RWPE1 (cell line): ENCODE measurements at places on chromosomes 16 and 17.

DNA sequence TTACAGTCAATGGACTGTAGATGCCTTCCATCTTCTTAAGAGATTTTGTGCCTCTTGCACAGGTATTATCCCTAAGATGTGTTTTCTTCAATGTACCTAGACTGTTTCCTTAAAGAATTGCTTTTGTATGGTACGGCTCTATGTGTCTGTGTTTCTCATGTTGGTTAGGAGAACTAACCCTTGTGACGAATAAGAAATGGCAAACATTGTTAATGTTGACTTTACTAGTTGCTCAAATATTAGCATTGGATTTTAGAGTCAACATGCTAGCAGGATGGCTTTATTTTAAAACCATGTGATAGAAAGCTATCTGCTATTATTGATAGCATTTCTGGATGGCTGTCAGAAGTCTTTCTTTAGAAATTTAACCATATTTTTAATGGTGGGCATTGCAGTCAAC, 34.5 kb downstream of the WWOX start:
- no peak for DNase-seq

GRCh38 chr17:10183931-10184930, 14.2 kb downstream of the GAS7 start:
- no peak for DNase-seq

DNA sequence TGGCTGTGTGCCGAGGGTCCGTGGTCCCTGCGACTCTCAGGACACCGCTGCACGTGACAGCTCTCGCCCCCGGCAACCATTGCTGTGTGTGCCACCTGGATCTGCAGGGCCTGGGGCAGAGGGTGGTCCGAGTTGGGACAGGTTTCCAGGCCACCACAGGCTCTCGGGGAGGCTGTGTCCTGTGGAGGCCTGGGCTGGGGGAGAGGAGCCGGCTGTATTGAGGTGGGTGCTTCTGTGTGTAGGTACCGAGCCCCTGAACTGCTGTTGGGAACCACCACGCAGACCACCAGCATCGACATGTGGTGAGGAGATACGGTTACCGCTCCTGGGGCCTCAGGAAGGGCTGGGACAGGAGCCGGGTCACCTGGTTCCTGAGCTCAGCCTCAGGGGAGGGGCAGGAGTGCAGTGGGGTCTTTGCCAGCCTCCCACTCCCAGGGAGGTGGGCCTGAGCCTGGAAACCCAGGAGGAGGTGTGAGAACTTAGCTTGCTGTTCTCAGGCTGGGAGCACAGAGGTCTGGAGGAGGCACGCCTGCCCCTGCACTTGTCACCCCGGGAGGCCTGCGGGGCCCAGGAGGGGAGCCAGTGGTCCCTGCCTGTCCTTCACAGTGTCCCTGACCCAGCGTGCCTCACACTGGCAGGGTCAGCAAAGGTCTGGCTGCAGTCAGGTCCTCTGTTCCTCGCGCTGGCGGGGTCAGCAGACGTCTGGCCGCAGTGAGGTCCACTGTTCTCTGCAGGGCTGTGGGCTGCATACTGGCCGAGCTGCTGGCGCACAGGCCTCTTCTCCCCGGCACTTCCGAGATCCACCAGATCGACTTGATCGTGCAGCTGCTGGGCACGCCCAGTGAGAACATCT, 7.3 kb downstream of the SPATA2L start:
- no peak for DNase-seq

GRCh38 chr17:3695723-3696411, at the start of gene P2RX5:
Gene P2RX5 (minus strand): TSS chr17:3696155. CDS start chr17:3696005, 150 bp downstream.
- DNase-seq: no peak

DNA sequence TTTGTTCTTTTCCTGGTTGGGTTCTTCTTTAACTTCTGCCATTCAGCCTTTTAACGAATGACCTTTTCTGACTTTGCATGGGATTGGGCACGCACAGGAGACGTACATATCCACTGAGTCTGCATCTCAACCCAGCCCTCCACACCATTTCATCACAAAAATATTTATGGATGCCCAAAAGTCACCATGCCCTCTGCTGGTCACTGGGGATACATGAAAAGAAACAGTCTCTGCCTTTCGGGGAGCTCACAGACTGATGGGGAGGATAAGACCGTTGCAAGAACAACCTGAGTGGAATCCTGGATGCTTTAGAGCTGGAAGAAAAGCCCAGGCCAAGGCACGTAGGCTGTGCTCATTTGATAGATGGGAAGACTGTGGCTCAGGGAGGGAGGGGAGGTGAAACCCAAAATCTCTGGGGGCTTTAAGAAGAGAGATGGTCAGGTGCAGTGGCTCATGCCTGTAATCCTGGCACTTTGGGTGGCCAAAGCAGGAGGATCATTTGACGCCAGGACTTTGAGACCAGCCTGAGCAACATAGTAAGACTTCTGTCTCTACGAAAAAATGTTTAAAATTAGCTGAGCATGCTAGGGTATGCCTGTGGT, 7.9 kb upstream of the MT2A start:
- peak; percentile 62 for DNase-seq

DNA sequence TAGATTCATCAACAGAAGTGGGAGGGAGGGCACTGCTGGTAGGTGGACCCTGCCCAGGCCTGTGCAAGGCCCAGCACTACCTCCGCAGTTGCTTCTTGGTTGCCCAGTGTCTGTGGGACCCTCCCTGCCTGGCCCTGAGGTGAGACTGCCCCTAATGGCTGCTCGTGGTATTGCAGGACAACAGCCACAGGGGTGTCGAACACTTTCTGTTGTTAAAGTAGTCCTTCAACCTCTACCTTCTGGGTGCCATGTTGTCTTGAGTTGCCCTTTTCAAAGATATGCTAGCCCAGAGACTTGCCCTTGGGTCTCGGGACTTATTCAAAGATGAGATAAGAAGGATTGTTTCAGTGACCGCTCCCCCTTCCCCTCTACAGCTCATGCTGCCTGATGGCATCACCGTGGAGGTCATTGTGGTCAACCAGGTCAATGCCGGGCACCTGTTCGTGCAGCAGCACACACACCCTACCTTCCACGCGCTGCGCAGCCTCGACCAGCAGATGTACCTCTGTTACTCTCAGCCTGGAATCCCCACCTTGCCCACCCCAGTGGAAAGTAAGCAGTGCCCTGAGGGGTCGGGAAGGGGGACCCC, 29.1 kb downstream of the AKAP1 start:
- peak; percentile 48 for DNase-seq

DNA sequence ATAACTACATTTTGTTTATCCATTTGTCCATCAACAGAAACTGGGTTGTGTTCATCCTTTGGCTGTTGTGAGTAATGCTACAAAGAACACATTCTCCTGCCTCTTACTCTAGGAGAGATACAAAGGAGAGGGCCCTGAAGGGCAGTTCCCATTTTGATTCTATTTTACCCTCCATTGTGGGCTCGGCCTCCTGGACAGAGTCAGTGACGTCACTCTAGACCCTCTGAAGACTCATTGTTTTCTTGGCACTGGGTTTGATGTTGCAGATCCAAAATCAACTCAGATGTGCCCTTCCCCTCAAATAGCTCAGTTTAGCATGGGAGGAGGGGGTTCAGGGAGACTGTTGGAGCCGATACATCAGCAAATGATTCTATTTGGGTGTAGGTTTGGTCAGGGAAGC, 280.9 kb downstream of the UTP18 start:
- no peak for DNase-seq

DNA sequence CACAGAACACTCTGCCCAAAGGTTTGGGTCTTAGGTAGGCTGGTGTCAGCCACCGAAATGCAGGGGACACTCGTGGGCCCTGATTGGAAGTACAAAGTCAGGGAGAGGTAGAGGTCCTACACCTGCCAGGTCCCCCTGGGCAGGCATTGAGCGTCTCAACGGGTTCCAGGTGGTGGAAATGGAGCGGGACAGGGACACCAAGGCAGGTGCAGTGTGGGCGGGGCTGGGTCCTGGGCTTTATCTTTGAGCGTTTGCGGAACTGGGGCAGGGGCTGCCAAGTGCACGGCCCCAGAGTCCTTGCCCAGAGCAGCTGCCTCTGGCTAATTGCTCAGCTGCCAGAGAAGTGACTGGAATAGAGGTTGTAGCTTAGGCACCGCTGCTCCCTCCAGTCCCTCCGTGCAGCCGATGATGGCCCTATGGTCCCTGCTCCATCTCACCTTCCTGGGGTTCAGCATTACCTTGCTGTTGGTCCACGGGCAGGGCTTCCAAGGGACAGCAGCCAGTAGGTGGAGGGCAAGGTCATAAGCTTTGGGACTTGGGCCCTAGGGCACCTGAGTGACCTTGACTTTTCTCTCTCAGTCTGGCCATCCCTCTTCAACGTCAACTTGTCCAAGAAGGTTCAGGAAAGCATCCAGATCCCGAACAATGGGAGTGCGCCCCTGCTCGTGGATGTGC, at the start of gene ZACN:
Gene ZACN (plus strand): TSS at position 323 of the 675 bp plus-strand sequence. CDS start 83 bp downstream, at position 406.
- DNase-seq: no peak

DNA sequence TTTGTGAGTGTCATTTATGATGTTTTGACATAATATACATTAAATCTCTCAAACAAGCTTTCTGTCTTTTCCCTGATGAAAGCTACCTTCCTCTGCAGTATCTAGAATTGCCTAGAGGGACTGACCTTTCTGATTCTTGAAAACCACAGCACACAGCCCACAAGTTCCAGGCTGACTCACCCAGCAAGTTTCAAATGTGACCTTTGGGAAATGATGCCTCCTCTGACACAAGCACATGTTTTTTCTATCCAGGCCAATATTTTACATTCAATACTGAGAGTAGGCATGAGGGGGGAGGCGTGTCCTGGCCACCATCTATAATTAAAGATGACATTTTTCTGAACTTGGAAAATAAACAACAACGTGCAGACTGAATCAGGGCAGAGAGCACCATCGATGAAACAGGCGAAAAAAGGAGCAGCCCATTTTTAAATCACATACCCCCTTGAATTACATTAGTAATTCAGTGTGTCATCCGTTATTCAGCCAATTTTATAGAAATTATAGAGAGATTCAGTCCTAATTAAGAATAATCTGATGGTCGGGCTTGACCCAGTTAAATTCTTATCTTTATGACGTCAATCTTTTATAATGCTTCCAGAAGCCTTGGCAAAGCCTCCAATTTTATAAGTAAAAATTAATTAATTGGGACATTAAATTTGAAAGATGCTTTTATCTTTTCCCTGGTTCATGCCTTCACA, 292.6 kb upstream of the CDH11 start:
- peak; percentile 64 for DNase-seq

DNA sequence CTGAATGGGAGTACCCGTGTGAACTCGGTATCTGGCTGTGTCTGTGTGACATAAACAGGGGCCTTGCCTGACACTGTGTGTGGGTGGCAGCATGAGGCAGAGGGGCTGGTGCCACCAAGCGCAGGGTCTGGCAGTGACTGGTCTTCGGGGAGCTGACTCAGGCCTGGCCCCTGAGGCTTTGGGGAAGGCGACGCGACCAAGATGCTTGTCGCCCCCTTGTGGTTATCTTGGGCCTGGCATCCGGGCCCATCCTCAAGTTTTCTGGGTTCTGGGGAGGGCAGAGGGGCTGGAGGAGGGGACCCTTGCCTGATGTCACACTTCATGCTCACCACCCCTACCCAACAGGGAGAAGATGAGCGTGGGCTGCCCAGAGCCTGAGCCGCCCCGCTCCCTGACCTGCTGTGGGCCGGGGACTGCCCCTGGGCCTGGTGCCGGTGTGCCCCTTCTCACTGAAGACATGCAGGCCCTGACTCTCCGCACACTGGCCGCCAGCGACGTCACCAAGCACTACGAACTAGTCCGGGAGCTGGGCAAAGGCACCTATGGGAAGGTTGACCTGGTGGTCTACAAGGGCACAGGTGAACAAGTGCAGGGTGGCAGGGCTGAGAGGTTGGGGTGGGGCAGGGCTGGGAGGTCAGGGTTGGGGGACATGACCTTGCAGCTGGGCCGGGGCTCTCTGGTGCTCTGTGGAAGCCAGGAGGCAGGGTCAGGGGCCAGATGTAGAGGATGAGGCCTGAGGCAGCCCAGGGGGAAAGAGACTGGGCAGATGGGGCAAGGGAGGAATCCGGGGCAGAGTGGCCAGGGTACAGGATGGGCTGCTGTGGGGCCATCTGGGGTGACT, 24.9 kb downstream of the SBK1 start:
- peak; percentile 57 for DNase-seq

DNA sequence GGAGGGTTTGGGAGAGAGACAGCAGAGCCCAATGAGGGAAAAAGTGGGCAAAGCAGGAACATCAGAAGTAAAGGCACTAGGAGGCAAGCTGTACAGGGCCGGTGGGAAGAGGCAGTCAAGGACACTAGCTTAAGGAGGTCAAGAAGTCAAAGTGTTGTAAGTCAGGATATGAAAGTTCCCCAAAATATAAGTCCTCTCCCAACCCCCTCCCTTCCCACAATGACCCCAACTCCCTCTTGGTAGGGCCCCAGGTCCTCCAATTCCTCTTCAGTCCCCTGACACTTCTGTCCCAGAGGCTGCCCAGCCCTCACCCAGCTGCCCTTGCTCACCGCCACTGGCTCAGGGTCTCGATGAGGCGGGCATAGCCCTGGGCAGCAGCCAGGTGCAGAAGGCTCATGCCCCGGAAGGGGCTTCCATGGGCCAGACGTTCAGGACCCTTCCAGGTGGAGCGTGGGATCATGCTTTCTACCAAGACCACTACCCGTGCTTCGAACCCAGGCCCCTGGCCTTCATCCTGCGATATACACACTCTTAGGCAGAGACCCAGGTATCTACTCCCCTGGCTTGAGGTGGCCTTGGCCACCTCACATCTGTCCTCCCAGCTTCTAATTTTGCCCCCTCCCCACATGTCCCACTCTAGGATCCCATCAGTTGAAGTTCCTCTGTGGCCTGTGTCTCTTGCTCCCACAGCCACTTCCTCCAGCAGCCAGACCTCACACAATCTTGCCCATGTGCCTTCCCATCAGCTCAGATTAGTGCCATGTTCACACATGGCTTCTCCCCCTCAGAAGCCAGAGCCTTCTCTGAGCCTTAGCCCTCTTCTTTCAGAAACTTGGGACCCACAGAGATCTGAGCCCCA, 5.9 kb upstream of the SPAG7 start:
- no peak for DNase-seq

- DNase-seq: no peak
Observed at GRCh38 chr17:12512694-12513355, 152.9 kb upstream of the MYOCD start.

GRCh38 chr16:88333848-88334777, 48.6 kb upstream of the ZNF469 start:
- no peak for DNase-seq

DNA sequence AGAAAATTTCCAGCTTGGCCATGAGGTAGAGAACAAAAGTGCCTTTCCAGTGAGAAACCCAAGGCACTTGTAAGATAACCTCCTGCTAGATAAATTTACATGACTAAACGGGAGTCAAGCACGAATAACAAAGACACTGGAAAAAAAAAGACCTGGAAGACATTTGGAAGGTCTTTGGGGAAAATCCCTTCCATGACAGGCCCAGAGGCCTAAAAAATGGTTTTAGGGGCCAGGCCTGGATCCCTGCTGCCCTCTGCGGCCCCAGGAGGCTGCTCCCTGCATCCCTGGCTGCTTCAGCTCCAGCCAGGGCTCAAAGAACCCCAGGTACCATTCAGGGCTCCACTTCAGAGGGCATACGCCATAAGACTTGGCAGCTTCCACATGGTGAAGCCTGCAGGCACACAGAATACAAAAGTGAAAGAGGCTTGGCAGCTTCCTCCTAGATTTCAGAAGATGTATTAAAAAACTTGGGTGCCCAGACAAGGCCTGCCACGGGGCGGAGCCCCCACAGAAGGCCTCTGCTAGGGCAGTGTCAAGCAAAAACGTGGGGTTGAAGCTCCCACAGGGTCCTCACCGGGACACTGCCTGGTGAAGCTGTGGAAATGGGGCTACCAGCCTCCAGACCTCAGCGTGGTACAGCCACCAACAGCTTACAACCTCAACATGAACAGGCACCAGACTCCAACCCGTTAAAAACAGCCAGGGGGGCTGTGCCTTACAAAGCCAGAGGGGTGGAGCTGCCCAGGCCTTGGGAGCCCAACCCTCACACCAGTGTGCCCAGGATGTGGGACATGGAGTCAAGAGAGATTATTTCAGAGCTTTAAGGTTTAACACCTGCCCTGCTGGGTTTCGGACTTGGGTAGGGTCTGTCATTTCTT, 77.1 kb downstream of the SDK2 start:
- no peak for DNase-seq

- no peak for DNase-seq
Observed at GRCh38 chr17:6924208-6924607, 71.6 kb upstream of the ALOX12 start.
